ENCODE measurements at places on chromosomes 3 and 15. TPM values are rescaled to one million over a fixed set of nuclear protein-coding genes. Genes with fewer than 3 reads are reported as not detected.

NRG4 gene
- total RNA-seq: 8.7 TPM

CASR gene
- total RNA-seq: 0.89 TPM

ABI3BP gene
- total RNA-seq: 49.5 TPM

RAMAC gene
- 26.8 TPM for total RNA-seq

LINGO1 gene
- 34.0 TPM for total RNA-seq

ITGA11 gene
- total RNA-seq: 18.7 TPM

DPPA2 gene
- total RNA-seq: not detected

MEGF11 gene
- total RNA-seq: 7.8 TPM

FBXO40 gene
- total RNA-seq: 0.10 TPM

CHP1 gene
- 70.7 TPM for total RNA-seq

C3orf85 gene
- not detected for total RNA-seq

PLA2G4E gene
- total RNA-seq: not detected

C2CD4A gene
- 0.79 TPM for total RNA-seq

CTXN2 gene
- 0.77 TPM for total RNA-seq

CD86 gene
- total RNA-seq: 10.9 TPM

TM4SF1 gene
- 110 TPM for total RNA-seq

P2RY12 gene
- total RNA-seq: 167 TPM

CLDN1 gene
- total RNA-seq: 11.4 TPM

HES1 gene
- 37.7 TPM for total RNA-seq

MYH15 gene
- total RNA-seq: 1.2 TPM

SLC22A13 gene
- 0.40 TPM for total RNA-seq

SUSD5 gene
- 5.6 TPM for total RNA-seq

PPP1R14D gene
- not detected for total RNA-seq

SMCO1 gene
- total RNA-seq: not detected

All from spinal cord (tissue), 10 donors.